Iris pigment epithelial cell (primary cell): ENCODE measurements at places on chromosomes 16 and 17.
A peak's percentile ranks its signal among the peaks of the same experiment; 100 is the strongest.

GRCh38 chr16:85166699-85167588 lies 54.7 kb upstream of the CIBAR2 start:
- no peak for DNase-seq

- no peak for DNase-seq
Measured at GRCh38 chr17:82375359-82376041, 3.9 kb downstream of the UTS2R start.

DNA sequence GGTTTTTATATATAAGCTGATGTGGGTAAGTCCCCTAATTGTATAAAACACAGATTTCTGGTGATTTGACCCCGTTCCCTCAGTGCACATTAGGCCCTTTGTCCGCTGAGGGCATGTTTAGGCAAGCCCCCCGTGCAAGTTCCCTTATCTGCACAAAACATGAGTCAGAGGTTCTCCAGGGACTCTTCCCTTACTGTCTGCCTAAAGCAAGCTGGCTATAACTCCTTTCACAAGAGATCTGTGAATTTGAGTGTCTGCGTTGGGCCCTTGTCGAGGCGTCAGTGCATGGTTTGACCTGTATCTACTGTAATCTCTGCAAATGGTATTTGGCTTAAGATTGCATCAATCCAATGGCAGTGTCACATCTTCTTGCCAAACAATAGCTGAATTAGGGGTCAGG lies 712.8 kb downstream of the CDH8 start:
- no peak for DNase-seq

- DNase-seq = no peak
Measured at GRCh38 chr16:31536804-31537361, 9.2 kb downstream of the AHSP start.

GRCh38 chr17:10843811-10844210 lies 5.9 kb upstream of the PIRT start:
- peak; percentile 15 for DNase-seq

DNA sequence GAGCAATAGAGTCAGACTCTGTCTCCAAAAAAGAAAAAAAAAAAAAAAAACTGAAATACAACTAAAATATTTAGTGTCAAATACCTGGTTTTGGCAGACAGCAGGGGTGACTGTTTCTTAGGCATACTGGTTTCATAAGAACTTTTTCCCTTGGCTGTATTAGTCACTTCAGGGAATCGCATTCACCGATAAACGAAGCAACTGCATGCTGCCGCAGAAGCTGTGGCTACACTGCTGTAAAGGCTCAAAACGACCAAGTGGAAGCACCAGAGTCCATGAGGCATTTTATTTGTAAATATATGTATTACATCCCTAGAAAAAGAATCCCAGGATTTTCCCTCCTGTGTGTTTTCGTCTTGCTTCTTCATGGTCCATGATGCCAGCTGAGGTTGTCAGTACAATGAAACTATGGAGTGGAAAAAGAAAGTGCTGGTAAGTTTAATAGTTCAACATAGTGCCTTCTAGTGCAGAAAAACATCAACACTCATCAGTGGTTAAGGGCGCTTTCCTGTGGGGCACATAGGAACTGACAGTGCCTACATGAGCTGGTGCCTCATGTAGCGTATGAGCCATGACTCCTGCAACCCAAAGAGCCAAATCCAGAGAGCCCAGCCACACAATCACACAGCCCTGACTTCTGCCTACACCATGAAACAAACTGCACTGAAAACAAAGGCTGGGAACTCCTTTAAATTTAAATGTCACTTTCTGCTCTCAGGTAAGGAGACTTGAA lies 7.3 kb downstream of the RPS15A start:
- DNase-seq = no peak

DNA sequence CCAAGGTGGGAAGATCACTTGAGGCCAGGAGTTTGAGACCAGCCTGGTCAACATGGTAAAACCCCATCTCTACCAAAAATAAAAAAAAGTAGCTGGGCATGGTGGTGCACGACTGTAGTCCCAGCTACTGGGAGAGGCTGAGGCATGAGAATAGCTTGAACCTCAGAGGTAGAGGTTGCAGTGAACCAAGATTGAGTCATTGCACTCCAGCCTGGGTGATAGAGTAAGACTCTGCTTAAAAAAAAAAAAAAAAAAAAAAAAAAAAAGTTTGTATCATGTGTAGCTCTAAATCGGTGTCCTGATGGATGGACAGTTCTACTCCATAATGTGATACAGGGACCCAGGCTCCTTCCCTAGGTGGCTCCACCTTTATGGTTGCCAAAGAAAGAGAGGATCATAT lies 497.1 kb upstream of the RBFOX1 start:
- no peak for DNase-seq

DNA sequence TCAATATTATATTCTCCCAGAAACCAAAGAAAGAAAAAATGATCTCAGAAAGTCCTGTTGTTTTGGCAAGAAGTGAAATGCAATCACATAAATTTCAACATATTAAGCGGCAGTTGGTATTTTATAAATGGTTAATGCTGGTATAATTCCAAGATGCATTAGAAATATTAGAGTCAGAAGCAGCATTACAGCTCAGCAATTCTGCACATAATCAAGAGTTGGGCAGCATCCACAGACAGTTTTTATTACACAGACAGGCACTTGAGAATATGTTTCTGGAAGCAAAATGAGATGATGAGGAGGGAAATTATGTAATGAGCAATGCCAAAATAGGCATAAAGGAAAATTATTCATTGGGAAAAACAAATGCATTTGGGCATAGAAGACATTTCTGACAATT lies 148.1 kb downstream of the KCNJ2 start:
- DNase-seq = no peak

DNA sequence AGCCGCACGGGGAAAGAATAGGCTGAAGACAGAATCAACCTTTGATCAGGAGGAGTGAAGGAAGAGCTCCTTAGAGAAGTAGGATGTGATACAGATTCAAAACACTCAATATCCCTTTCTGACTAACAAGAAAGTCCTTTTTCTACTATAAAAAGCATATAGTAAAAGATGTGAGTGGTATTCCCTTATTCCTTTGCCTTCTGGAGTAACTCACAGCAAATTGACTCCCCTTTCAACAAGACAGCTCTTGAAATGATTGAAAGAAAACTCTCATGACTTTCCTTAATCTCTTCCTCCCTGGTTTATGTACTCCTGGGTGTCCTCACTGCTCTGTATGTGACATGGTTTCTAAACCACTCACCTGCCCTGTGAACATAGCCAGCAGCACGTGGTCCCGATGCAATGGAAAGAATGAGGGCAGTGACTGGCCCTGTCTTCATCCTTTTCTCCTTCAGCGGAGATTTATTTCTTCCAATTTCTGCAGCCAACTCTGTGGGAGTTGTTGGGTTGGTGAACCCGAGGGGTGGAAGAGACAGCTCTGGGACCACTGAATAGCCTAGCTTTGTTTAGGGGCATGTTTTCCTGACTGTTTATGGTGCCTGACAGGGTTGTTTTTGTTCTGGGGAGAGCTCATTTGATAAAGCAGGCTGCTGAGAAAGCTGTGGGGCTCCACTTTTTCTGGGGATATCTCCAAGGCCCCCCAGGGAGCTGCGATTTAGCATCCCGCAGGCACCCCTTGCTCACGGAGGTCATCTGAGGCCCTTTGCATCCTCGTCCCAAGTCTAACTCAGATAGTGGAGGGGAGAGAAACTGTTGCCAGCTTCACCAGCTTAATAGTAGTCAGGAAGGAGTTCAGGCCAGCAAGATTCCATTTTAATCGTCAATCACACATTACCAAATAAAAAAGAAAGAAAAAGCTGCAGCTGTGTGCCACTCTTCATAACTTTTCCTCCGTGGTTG lies 46.7 kb downstream of the MAP2K6 start:
- DNase-seq = no peak

- DNase-seq = no peak
Measured at GRCh38 chr17:81118308-81119221, 46.7 kb upstream of the PVALEF start.

DNA sequence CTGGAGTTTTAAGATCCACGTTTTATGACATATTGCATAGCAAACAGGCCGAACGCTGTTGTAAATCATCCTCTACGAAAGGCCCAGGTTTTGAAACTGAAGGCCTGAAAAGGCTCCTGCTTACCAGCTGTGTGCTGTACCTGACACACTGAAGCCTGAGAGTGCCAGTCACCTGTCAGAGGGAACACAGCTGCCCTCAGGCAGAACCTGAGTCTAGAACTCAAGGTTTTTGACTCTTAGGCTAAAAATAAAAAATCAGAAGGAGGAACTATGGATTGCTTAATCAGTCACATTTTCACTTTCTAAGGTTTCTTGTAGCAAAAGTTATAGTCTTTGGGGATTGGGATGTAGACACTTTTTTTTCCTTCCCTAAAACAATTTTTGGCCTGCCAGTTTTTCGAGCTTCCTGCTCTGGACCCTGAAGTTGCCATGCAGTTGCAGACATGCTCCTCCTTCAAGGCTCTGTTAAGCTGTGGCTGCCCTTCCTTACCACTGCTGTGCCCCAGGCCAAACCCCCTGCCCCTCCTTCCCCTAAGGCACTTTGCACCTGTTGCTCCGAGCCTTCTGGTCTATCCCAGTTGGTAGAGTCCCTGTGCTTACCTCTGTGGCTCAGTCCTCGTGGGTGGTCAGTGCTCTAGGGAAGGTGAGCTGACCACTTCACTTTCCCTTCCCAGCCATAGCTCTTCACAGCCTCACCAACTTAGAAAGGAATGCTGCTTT lies 56.6 kb downstream of the TENT4B start:
- no peak for DNase-seq

- DNase-seq = no peak
Measured at GRCh38 chr16:50499254-50499653, 48.9 kb upstream of the NKD1 start.

GRCh38 chr16:25941800-25942499 lies 250.2 kb downstream of the HS3ST4 start:
- DNase-seq = no peak

- DNase-seq = no peak
Measured at GRCh38 chr17:79802039-79802735, 5.3 kb upstream of the CBX8 start.

GRCh38 chr17:76397687-76398522 lies 13.5 kb downstream of the SPHK1 start:
- DNase-seq = peak; percentile 82

GRCh38 chr16:48126801-48127644 lies 28.8 kb downstream of the ABCC12 start:
- peak; percentile 99 for DNase-seq

DNA sequence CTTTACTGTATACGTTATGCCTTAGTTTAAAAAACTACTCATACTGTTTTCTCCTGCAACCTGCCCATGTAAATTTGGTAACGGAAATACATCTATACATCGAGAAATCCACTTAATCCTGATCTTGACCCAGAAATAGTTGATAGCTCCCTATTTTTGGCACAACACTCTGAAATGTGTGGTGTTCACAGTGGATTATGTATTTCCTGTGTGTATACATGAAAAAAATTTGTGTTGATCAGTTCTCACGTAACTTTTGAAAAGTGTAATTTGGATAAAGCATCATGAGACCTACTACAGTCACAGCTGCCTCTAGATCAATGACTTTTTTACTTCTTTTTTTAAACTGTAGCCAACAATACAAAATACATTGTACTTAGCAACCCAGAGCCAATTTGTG lies 90.7 kb downstream of the VMP1 start:
- DNase-seq = peak; percentile 87

GRCh38 chr16:56269811-56270684 lies 78.8 kb downstream of the GNAO1 start:
- DNase-seq = peak; percentile 66

- DNase-seq = no peak
Measured at GRCh38 chr16:67558859-67559258, 3.5 kb upstream of the CTCF start.

DNA sequence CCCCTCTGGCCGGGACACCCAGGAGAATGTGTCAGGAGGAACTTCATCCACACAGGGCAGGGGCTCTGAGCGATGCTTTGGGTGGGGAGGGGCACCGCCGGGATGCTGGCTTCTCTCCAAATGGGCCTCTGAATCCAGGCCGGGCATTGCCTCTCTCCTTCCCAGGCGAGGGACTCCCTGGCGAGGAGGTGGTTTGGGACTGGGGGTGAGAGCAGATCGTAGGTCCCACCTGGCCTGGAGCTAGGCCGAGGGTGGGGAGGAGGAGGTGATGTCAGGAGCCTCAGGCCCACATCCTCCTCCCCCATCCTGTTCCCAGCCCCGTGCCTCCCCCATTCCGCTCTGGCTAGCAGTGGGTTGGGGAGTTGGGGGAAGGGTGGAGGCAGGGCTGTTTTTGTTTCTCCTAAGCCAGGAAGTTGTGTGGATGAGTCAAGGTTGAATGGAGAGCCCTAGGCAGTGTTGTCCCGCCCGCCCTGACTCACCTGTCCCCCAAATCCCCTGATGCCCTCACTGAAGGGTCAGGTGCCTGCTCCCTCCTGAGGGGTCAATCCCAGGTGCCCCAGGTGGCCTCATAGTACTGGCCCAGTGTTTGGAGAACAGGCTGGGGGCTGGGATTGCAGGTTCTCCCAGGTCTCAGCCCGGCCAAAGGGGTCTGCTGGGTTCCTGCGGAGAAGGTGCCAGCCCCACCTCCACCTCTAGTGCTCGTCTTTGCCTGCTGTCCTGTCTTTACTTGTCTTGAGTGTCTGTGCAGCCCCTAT lies 2.8 kb downstream of the GRB7 start:
- DNase-seq = peak; percentile 58

DNA sequence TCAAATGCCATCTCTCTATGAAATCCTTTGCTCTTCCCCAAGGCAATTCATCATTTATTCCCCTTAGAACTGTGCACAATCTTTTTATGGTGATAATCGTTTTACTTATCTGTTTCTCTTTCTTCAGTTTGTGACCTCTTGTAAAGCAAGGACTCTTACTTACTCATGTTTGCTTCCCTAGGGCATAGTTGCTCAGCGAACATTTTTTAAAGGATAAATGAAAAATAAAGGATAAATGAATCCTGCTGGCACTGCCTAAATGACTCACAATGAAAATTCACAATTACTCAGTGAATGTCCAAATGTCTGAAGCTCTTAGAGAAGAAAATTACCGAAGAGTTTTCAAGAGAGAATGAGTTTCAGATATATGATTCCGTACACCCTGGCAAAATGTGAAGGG lies 671.7 kb downstream of the CDH11 start:
- no peak for DNase-seq

GRCh38 chr16:89506791-89507191 lies 1.4 kb upstream of the SPG7 start:
- DNase-seq = no peak
